ENCODE measurements at places on chromosomes 2 and 18. TPM values are rescaled to one million over a fixed set of nuclear protein-coding genes. Genes with fewer than 3 reads are reported as not detected.

NOSTRIN gene
- total RNA-seq = 12.6 TPM

ASPRV1 gene
- total RNA-seq = 2.0 TPM

CD207 gene
- total RNA-seq = not detected

GRCh38 chr18:53665701-53666100 lies 558.8 kb downstream of the MBD2 start:
- H3K4me1 ChIP-seq = no peaks in the 10 kb centered on the region
- no peak overlapping the region for H3K27ac ChIP-seq
- no peaks in the 10 kb centered on the region for H3K27me3 ChIP-seq
- no peak for DNase-seq
- H3K36me3 ChIP-seq = no peaks in the 10 kb centered on the region
- H3K4me3 ChIP-seq = no peak overlapping the region

DNA sequence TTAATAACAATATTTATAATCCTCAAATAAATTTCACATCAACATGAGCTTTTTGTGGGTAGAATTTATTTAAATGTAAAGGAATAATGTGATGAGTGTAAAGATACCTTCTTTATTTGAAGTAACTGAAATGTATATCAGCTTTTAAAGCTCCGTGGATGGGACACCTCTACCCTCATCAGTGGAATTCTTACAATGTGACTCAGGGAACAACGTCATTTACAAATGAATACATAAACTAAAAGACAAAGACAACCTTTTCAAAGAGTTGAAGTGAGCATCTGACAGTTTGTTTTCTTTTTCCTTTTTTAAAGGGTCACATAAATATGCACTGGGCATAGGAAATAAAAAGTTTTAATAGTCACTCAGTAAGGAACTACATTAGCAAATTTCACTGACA lies 1127.0 kb upstream of the CRIM1 start:
- H3K27me3 ChIP-seq = no peaks in the 10 kb centered on the region
- H3K4me3 ChIP-seq = no peak overlapping the region
- no peaks in the 10 kb centered on the region for H3K4me1 ChIP-seq
- DNase-seq = no peak

GRCh38 chr2:235725841-235726240 lies 232.0 kb downstream of the AGAP1 start:
- H3K27ac ChIP-seq = no peak overlapping the region
- H3K27me3 ChIP-seq = no peaks in the 10 kb centered on the region
- no peaks in the 10 kb centered on the region for H3K36me3 ChIP-seq
- peaks cover 5% of the 10 kb centered on the region for H3K4me1 ChIP-seq
- H3K4me3 ChIP-seq = no peak overlapping the region

DNA sequence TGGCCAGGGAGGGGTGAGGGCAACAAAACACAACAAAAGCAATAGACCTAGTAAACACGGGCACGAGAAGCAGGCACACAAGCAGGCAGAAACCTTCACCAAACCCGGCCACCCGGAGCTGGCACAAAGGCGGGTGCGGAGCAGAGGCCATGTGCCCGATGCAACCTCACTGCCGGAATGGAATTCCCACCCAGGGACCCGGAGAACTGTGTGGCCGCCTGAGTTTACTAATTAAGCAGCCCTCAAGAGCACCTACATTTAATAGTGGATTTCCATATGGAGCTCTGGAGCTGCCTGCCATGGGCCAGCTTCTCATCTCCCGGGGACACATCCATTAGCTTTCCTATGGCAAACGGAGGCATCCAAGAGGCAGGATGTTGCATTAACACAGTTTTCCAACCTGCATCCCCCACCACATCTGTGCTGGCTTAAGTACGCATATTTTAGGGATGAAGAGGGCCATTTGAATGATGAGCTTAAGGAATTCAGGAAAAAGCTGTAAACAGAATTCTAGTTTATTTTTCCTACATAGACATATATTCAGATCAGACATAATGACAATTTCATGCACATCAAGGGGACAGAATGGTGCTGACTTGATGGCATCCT lies 104.5 kb upstream of the SMIM21 start:
- no peak overlapping the region for H3K27ac ChIP-seq
- no peaks in the 10 kb centered on the region for H3K36me3 ChIP-seq
- H3K27me3 ChIP-seq = no peaks in the 10 kb centered on the region
- no peaks in the 10 kb centered on the region for H3K4me1 ChIP-seq
- no peak overlapping the region for H3K4me3 ChIP-seq
